Osteocyte (in vitro differentiated cells): ENCODE measurements at places on chromosomes 5 and 9. TPM values are rescaled to one million over a fixed set of nuclear protein-coding genes. Genes with fewer than 3 reads are reported as not detected.

DNA sequence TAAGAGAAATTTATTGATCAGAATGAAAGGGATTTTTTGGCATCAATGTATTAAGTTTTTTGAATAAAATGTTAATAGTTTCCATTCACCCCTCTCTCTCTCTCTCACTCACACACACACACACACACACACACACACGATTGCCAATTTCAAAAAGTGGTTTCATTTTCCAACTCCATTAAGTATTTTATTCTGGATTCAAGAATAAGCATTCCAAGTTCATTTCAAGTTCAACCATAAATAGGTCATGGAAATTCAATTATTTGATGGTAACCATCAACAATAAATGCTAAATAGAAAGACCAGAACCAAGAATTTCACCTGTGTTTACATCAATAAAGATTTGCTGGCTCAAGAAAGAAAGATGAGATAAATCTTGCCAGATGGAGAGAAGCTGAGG, 171.6 kb downstream of the ADAMTS12 start:
- DNase-seq = no peak

- DNase-seq = no peak
Observed at GRCh38 chr9:20117986-20118385, 329.1 kb upstream of the SLC24A2 start.

- no peak for DNase-seq
Observed at GRCh38 chr5:34740389-34740806, 84.3 kb downstream of the RAI14 start.

DNA sequence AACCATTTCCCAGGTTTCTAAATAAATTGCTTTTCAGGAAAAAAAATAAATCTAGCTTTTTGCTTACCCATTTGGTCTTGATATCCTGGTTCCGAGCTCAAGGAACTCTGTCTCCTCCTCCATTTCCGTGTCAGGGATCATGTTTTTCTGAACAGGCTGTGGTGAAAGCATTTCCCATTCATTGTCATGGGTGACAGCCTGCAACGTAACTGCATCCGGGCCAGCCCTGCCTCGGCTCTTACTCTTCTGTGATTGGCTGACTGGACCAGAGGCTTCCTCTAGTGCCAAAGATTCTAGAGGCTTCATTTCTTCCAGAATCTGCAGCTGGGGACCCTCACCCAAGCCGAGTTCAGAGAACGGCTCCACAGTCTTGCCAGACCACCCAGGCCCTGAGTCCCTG, 61.0 kb upstream of the PCA3 start:
- no peak for DNase-seq

DNA sequence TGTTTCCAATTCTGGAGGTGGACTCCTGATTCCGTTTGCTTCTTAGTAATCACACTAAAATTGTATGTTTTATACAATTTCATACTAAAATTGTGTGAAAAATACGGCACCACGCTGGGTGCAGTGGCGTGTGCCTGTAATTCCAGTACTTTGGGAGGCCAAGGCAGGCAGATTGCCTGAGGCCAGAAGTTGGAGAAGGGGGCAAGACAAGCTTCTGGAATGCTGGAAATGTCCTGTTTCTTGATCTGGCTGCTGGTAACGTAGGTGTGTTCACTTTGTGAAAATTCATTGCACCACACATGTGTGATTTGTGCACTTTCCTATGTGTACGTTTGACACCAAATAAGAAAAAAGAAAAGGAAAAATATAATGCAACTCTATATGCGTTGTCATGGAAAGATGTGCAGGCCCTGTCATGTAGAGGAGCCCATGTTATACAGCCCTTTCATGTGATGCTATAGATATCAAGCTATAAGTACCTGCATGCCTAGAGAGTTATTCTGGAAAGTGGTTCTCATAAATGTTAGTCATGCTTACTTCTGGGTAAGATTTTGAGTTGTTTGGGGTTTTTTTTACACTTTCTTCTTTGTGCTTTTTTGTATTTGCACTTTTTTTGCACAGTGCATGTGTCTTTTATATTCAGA, 119.9 kb downstream of the TMEM174 start:
- DNase-seq = no peak

DNA sequence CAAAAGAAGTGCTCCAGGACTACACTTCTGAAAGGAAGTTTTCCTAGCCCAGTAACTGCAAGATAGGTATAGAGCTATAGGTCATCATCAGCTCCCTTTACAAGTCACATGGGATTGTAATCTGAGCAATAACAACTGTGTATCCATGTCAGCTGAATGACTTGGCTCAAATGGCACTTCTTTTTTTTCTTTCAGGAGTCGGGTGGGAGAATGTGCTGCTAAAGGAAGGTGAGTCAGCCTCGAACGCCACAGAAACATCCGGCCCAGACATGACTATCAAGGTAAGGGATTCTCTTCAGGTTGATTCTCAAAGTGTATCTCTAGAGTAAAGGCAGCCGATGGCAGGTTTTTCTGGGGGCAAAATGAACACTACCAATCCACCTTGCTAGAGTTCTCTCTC, 192.2 kb downstream of the C9orf152 start:
- no peak for DNase-seq

DNA sequence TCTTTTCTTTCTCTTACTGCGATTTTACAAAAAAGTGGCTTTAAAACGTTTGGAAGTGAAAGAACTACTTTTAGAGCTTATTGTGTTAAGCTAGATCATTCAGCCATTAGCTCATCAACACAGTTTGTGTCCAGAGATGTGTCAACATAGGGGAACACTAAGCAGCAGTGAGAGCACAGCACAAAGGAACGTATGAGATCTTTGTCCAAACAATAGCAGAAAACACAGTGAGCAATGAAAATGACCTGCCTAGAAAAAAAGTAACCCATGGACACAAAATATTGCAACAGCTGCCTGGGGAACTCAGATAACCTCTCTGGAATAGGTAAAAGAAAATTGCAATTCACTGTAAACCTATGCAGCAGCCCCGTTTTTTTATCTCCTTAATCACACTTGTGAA, 372.5 kb downstream of the ARHGEF28 start:
- DNase-seq = no peak

GRCh38 chr9:125890826-125891225, 143.7 kb downstream of the PBX3 start:
- DNase-seq = no peak

DNA sequence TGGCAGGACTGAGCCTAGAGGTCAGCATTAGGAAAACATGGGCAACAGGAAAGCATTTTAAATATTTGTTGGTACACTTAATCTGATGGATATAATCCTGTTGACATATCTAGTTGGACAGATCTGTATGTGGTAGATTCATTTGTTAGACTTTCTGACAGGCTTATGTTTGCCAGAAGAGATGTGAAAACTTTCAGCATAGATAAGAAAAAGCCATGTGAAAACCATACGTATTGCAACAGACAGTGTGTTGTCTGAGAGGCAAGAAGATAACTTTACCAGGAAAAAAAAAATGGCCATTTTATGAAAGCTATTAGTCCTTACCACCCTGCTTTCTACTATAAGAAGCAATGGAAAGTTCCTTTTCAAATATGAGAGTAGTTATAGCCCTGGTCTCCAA, 1902.2 kb upstream of the C9orf72 start:
- DNase-seq = no peak

The KIAA0825 gene
- 5.0 and 5.6 TPM in 2 replicates for total RNA-seq

The OR1Q1 gene
- total RNA-seq = not detected in 2 replicates

The SEMA4D gene
- total RNA-seq = 2.0 and 2.2 TPM in 2 replicates

The PCDHGC4 gene
- total RNA-seq = 2.8 and 3.7 TPM in 2 replicates

The SHISAL2B gene
- total RNA-seq = not detected in 2 replicates

The CCNI2 gene
- total RNA-seq = not detected in 2 replicates

The DPYSL3 gene
- 84.1 and 88.0 TPM in 2 replicates for total RNA-seq

The MAMDC4 gene
- total RNA-seq = 7.4 and 9.4 TPM in 2 replicates
